Stimulated activated CD8-positive, alpha-beta memory T cell treated with anti-CD3 and anti-CD28 coated beads, Interleukin-7, amount 100 ng/mL, for 4 hours (primary cell): ENCODE measurements at places on chromosomes 2 and 18.

- no peak for DNase-seq
Observed at GRCh38 chr18:59881728-59882656, 17.8 kb upstream of the PMAIP1 start.

DNA sequence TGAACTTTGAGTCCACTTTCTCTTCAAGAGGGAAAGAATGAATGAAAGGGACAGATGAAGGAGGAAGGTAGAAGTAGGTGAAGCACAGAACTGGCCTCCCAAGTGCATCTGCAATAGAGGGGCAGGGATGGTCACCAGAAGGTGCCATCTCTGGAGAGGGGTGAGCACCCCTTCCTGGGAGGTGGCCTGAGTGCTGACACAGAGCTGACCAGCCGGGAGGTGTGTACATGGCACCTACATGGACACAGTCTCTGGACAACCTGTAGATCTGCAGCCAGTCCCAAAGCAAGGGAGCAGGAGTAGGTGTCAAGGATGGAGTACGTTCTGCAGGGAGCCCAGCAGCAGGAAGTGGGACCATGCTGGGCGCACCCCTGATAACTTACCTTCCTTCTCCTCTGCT, 83.2 kb downstream of the TFCP2L1 start:
- DNase-seq, result no peak

- DNase-seq, result no peak
Observed at GRCh38 chr2:192010073-192010472, 163.2 kb upstream of the CAVIN2 start.

- no peak for DNase-seq
Observed at GRCh38 chr2:193895226-193895625, 1700.5 kb upstream of the TMEFF2 start.

- no peak for DNase-seq
Observed at GRCh38 chr18:44539926-44540325, 140.8 kb upstream of the SETBP1 start.

- no peak for DNase-seq
Observed at GRCh38 chr2:199847181-199847864, 3.7 kb downstream of the FTCDNL1 start.

- no peak for DNase-seq
Observed at GRCh38 chr18:59386909-59387686, 28.0 kb upstream of the LMAN1 start.

- DNase-seq, result no peak
Observed at GRCh38 chr2:88100489-88100858, 27.4 kb downstream of the FABP1 start.

DNA sequence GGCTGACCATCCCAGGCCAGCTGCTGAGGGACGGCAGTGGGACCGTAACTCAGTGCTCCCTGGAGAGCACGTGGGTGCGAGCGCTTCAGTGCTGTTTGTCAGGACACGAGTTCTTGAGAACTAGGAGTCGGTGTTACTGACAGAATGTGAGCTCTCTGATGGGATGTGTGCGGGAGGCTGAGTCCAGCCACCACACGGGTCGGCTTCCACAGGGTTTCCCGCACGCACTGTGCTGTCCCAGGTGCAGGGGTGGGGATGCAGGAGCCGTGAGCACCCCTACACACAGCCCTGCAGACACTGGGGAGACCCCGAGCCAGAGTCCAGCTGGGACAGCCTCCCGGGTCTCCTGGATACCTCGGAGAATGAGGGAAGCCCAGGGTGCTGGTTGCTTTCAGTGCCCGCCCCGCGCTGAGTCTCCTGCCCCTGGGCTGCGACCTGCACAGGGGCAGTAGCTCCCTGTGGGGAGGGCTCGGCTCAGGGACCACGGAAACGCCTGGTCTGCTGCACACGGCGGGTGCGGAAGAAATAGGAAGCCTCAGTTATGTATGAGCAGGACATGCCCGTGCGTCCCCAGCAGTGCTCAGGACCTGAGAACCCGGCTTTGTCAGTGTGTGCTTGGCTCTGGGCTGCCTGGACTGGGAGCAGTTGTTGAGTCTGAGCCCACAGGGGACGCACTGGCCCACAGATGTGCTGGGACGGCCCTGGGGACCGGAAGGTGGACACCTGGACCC, 71.2 kb downstream of the KCNG2 start:
- DNase-seq, result no peak

DNA sequence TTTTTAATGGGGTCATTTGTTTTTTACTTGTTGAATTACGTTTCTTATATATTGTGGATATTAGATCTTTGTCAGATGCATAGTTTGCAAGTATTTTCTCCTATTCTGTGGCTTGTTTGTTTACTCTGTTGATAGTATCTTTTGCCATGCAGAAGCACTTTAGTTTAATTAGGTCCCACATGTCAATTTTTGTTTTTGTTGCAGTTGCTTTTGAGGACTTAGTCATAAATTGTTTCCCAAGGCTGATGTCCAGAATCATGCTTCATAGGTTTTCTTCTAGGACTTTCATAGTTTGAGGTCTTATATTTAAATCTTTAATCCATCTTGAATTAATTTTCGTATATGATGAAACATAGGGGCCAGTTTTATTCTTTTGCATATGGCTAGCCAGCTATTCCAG, 13.2 kb downstream of the PIKFYVE start:
- DNase-seq, result no peak

DNA sequence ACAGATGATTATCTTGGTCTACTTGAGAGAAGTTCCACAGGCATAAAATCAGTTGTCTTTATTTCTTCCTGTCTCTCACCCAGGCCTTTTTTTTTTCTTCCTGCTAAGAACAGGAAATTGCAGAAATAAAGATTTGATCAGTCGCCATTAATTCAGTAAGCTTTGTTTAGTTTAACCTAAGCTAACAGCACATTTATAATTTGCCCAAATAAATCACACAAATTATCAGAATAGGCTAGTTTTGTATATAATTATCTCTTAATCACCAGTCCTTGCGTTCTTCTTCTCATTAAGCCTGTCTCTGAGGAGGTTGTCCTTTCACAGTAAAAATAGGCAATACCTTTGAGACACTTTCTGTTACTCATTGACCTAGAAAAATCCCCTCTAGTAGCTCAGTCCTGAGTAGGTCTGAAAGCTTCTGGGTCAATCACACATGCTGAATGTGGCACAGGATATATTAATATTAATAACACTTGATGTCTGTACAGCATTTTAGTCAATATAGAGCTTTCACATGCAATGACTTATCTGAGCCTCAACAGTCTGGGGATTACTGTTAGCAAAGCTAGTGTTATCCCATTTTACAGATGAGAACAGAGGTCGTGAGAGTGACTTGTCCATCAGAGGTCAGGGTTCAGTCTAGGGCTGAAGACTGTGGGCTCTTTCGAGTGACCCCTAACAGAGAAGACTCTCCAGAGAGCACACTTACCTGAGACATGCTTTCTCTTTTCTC, 11.2 kb upstream of the STK17B start:
- DNase-seq, result no peak

DNA sequence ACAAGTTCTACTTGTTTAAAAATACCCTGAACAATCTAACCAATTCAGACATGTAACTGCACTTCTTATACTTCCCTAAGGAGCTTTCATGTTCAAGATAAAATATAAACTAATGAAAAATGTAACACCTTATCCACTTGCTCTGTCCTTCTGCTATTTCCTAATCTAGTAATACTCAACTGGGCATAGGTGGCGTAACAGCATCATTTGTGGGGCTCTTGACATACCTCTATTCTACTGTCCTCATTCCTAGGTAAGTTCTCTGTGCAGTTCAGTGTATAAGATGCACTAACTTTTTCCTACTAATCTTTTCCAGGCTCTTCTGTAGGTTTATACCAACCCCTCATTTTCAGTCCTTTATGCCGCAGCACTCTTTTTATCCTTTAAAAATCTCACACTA, 36.7 kb downstream of the PRKD3 start:
- DNase-seq, result no peak

- no peak for DNase-seq
Observed at GRCh38 chr2:182379241-182379640, 47.6 kb downstream of the PDE1A start.

DNA sequence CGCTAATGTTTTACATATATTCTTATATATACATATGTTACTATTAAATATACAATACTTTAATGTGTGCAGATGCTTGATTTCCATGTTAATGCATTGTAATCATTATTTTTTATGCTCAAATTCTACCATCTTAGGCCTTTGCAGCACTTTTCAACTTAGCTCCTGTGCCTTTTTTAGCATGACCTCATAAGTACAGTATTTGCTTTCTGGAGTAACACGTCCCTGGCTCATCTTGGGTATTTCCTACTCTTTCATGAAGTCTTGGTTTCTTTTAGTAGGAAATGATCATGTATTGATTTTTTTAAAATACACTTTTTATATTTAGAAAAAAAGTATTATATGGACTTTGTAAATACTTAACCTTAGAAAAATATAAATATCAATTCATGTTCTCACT, 36.5 kb downstream of the CAB39 start:
- no peak for DNase-seq

DNA sequence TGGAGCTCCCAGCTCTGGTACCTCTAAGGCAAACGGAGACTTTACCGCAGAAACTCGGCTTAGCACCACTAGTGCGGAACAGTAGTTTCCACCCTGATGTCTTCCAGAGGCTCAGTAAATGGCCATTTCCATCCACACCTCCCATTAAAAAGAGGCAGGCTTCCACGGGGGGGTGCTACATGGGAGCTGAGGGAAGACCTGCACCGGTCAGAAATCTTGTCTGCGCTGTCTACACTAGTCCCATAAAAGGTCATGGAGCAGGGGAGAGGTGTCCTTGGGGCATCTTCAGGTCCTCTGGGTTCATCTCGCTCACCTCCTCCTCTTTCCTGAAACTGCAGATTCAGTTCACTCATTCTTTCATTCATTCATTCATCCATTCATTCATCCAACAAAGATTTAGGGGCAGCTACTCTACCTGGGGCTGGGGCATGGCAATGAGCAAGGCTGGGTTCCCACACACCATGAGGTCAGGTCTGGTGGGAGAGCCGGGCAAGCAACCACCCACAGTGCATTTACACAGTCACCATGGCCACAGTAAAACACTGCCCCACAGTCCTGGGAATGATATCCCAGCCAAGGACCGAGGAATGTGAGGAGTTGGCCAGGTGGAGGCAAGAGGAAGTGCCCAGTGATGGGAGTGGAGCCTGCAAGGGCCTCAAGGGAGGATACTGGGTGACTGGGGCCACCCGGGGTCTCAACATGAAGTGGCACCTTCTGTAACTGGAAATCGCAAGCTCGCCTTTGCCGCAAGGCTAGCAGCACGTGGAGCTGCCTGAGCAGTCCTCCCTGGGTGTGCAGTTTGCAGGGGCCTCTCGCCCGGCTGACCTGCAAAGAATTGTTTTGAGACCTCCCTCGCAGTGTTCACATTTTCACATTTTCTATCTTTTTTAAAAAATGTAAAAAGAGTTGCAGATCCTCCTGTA, 180.2 kb upstream of the RAB6C start:
- no peak for DNase-seq

- DNase-seq, result no peak
Observed at GRCh38 chr2:172462849-172463381, 35.5 kb downstream of the ITGA6 start.

- no peak for DNase-seq
Observed at GRCh38 chr2:64202206-64202845, 58.1 kb upstream of the PELI1 start.

- DNase-seq, result no peak
Observed at GRCh38 chr2:69781321-69782248, 39.7 kb downstream of the ANXA4 start.

- DNase-seq, result no peak
Observed at GRCh38 chr2:55780697-55781096, 87.1 kb upstream of the PNPT1 start.

- DNase-seq, result no peak
Observed at GRCh38 chr2:151795646-151796240, 32.5 kb downstream of the ARL5A start.

DNA sequence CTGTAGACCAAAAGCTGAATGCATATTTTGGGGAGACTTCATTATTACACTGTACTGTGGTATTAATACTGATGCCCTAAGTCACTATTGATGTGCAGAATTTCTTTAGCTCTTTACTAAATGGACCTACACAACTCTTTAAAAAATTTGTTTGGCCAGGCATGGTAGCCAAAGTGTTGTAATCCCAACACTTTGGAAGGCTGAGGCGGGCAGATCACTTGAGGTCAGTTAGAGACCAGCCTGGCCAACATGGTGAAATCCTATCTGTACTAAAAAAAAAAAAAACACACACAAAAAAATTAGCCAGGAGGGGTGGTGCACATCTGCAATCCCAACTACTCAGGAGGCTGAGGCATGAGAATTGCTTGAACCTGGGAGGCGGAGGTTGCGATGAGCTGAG, 6.4 kb downstream of the TMEM182 start:
- no peak for DNase-seq

GRCh38 chr2:64516651-64517510, 7.2 kb upstream of the AFTPH start:
- DNase-seq, result no peak

DNA sequence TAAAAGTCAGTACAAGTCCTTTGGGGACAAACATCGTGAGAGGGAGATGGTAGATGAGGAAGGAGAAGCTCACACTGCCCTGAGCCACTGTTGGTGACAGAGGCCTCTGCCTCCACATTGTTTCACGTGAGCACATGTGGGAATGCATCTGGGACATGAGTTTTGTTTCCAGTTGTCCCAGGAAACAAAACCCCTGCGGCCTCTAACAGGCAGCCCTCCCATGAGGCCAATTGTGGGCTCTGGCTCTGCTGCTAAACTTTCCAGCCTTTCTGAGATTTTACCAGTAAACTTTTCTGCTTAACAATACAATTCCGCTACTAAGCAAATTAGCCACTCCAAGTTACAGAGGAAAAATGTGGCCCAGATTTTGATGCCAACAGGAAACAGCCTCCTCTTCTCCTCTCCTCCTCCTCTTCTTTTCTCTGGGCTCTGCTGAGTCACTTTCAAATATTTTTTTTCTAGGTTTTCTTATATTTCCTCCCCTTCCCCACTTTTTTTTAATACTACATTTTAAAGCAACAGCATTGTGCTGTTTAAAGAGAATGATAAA, 23.4 kb upstream of the LRRC30 start:
- no peak for DNase-seq

- no peak for DNase-seq
Observed at GRCh38 chr2:75627902-75628504, 18.6 kb upstream of the MRPL19 start.

DNA sequence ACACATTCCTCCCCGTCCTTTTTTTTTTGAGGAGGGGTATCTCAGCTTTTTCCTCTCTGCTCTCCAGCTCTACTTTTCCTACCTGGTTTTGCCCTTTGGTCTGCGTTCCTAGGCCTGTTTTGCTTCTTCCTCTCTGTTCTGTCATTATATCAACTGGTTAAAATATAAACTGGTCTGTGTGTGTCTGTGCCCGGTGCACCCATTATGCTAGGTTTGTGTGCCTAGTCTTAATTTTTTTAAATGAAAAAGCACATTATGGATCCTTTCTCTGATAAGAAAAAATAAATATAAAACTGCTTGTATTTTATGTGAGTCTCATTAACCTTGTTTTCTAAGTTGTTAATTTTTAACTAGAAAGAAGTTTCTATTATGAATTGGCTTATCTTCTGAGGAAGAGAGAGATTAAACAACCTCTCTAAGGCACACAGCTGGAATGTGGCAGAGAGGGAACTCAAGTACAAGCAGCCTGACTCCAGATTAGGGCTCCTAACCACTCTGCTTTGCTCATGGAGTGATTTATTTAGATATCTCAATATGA, 17.4 kb downstream of the SLC38A11 start:
- no peak for DNase-seq

GRCh38 chr18:32598144-32598543, 127.5 kb upstream of the GAREM1 start:
- no peak for DNase-seq

GRCh38 chr2:160406591-160407392, 86.8 kb downstream of the RBMS1 start:
- peak; percentile 73 for DNase-seq
